Stimulated activated CD4-positive, alpha-beta T cell treated with anti-CD3 and anti-CD28 coated beads, Interleukin-4, amount 100 ng/mL, for 4 hours (primary cell): ENCODE measurements at places on chromosomes 11 and 22.
A peak's percentile ranks its signal among the peaks of the same experiment; 100 is the strongest.

- no peak for DNase-seq
Observed at GRCh38 chr22:44838316-44839016, 86.1 kb downstream of the ARHGAP8 start.

GRCh38 chr22:46148816-46149511, 1.4 kb upstream of the PPARA start:
- DNase-seq, result peak; percentile 17

GRCh38 chr11:102836290-102836875, 7.0 kb downstream of the MMP3 start:
- no peak for DNase-seq

GRCh38 chr11:77560605-77561004, 29.1 kb upstream of the AQP11 start:
- no peak for DNase-seq

DNA sequence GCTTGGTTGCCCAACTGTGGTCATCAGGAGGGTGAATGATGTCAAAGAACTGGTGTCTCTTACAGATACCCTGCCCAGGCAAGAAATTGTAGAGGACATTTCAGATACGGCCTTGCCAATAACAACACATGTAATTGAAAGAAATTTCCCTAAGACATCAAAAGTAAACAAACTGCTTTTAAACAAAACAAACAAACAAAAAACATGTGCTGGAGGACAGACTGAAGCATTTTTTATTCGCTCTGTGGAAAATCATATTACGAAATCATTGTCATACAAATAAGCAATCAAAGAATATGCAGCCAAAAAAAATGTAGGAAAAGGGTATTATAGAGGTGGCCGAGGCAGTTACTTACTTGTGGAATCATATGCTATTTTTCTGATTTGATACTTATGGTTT, 52.1 kb upstream of the MYEOV start:
- no peak for DNase-seq

DNA sequence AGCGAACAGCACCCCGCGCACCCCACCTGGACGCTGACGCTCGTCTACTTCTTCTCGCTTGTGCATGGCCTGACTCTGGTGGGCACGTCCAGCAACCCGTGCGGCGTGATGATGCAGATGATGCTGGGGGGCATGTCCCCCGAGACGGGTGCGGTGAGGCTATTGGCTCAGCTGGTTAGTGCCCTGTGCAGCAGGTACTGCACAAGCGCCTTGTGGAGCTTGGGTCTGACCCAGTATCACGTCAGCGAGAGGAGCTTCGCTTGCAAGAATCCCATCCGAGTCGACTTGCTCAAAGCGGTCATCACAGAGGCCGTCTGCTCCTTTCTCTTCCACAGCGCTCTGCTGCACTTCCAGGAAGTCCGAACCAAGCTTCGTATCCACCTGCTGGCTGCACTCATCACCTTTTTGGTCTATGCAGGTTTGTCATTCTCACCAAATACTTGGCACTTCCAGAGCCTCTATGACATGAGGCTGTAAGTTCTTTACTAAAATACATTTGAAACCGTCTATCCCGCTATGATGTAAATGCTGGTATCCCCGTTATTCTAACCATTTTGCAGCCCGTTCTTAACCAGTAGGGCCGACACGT, 535 bp downstream of the AQP11 start:
- no peak for DNase-seq
